SW480 (cell line): ENCODE measurements at places on chromosomes 11 and 22.

- no peak for DNase-seq
Observed at GRCh38 chr11:18791207-18791968, at the start of gene PTPN5. Gene PTPN5, minus strand, starts transcription at chr11:18791798. Its CDS starts 19,840 bp downstream, at chr11:18771958.

DNA sequence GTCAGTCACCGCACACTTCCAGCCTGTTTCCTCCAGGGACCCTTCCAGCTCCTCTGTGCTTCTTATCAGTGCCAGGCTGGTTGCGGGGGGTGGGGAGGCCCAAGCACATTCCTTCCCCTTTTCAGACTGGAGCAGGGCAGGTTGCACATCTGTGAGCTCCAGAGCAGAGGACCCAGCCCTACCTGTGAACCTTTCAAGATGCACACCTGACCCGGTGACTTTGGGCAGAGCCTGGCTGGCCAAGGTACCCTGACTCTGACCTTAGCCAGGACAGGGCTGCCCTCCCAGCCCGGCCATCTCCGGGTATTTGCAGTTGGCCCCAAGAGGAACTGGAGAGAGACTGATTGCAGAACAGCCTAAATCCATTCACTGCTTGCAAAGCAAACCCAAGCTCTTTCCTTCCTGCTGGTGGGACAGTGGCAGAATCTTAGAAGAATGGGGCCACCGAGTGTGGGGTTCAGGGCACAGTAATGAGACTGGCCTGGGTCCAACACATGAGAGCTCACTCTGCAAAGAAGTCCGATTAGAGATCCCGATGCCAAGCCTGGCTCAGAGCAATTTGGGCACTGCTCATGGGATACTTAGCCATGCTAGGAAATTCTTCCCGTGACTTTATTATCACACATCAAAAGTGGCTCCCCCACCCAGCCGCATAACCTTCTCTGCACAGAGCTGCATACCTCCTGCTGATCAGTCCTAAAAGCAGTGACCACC lies 64.7 kb upstream of the CCND1 start:
- DNase-seq: peak; percentile 20

GRCh38 chr11:19524171-19524671 lies 188.4 kb upstream of the NAV2 start:
- no peak for DNase-seq

DNA sequence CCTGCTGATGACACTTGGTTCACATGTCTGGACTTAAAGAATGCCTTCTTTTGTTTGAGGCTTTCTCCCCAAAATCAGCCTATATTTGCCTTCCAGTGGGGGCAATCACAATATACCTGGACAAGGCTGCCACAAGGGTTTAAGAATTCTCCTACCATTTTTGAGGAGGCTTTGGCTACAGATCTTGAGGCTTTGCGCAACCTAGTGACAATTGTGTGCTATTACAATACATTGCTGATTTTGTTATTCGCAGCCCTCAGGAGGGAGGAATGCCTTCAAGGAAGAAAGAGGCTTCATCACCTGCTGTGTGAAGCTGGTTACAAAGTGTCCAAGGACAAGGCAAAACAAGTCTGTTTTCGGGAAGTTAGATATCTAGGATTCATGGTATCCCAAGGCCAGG lies 50.8 kb upstream of the OR4C15 start:
- no peak for DNase-seq

DNA sequence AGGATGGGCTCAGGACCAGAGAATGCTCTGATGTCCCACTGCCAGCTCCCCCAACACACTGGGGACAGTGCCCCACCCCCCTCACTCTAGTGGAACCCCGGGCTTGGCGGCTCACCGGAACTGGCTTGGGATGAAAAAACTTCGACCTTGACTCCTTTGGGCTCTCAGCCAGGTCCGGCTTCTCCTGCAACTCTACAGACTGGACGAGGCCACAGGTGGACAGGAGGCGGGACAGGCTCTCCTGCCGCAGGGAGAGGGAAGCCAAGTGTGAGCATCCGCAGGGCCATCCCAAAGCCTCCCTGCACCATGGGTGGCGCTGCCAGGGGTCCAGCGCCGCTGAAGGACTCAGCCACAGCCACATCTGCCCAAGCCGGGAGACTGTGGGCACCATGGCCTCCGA lies 3.7 kb downstream of the RRP7A start:
- DNase-seq: no peak

GRCh38 chr11:21485006-21485405 lies 707.9 kb upstream of the ANO5 start:
- DNase-seq: no peak

DNA sequence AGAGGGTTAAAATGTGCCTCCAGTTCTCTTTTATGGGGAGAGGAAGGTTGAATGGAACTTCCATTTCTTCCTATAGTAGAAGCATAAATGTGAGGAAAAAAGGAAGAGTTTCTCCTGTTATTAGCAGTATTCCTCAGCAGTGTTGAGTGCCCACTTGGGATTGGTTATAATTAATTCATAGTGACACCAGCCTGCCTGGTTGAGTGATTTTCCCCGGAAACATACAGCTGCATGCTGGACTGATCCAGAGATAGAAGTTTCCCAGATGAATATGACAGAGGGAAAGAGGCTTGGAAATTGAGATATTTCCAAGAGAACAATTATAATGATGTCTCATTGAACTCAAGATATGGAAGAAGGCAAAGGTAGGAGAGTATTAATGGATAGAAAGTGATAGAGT lies 28.3 kb downstream of the RAB39A start:
- no peak for DNase-seq

GRCh38 chr11:5364214-5364613 lies 12.9 kb downstream of the OR51B6 start:
- peak; percentile 58 for DNase-seq

DNA sequence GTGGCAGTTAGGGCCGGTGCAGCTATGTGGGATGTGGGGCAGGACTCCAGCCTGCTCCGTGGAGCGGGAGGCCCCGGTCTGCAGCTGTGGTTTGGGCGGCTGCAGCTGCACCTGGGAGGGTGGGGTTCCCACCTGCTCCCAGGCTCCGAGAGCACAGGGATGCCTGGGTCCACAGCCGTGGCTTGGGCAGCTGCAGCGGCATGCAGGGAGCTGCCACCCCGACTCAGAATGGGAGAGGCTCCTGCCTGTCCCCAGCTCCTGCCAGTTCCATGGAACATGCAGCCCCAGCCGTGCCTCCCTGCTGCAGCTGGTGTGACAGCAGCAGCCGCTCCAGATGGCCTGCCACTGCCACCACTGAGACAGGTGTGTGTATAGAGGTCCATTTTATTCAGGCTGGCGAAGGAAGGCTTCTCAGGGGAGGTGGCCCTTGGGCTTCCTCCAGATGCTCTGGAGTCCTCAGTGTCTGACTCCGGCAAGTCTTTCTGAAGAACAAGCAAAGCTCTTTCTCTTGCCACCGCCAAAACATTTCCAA lies 21.8 kb upstream of the UPK3A start:
- no peak for DNase-seq

DNA sequence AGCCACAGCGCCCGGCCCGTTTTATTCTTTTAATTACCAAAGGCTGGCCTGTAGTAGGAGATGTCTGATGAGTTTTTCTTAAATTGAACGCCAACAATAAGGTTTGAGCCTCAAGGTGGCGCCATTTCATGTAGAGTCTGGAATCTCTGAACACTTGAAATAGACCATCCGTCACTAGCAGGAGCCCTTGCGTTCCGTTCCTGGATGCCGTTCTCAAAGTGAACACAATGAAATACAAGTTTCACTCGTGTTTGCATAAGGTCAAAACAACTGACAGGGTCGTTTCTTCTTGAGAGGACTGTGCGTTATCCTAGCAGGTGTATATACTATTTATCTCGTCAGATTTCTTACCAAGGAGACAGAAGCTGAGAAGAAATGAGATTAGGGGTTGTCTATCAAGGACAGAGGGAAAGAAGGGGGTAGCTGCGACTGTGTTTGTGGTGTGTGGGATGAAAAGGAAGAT lies 18.7 kb upstream of the SCGB1D1 start:
- DNase-seq: peak; percentile 87

DNA sequence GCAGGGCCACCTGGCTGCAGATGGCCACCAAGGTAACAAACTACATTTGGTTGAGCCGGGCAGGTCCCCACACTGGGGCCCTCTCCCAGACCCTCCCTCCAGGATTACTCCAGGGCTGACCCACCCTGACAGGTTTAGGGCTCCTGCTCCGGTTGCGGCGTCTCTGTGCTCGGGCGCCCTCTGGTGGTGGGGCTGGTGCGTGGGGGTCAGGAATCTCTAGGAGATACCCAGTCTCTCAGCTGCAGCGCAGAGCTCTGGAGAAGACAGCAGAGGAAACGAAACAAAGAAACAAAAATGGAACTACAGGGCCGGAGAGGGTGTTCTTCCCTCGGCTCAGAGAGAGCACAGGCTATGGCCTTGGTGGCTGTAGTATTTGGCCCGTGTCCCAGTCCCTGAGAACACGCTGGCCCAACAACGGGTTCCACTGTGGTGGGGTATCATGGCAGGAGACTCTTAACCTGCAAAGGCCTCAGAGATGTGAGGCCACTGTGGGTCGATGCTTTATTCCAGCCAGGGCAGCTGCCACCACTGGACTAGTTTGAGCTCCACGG lies 2.4 kb downstream of the C11orf96 start:
- DNase-seq: peak; percentile 55

DNA sequence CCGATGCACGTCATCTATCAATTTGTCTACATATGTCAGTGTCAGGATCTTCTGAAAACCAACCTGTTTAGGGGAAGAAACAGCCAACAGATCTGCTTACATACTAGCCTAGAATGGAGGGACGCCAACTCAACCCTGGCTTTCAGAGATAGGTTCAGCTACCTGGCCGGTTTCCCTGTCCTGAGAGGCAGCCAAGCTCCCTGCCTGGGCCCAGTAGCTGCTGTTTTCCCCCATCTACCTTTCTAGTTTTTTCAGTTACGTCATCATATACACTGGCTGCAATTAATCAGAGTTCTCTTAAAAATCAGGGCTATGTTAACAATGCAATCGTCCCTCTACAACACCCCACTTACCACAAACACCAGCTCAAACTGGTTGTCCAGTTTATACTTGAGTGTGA lies 1.0 kb downstream of the SRPRA start:
- no peak for DNase-seq

GRCh38 chr11:19889531-19889930 lies 176.9 kb downstream of the NAV2 start:
- no peak for DNase-seq

DNA sequence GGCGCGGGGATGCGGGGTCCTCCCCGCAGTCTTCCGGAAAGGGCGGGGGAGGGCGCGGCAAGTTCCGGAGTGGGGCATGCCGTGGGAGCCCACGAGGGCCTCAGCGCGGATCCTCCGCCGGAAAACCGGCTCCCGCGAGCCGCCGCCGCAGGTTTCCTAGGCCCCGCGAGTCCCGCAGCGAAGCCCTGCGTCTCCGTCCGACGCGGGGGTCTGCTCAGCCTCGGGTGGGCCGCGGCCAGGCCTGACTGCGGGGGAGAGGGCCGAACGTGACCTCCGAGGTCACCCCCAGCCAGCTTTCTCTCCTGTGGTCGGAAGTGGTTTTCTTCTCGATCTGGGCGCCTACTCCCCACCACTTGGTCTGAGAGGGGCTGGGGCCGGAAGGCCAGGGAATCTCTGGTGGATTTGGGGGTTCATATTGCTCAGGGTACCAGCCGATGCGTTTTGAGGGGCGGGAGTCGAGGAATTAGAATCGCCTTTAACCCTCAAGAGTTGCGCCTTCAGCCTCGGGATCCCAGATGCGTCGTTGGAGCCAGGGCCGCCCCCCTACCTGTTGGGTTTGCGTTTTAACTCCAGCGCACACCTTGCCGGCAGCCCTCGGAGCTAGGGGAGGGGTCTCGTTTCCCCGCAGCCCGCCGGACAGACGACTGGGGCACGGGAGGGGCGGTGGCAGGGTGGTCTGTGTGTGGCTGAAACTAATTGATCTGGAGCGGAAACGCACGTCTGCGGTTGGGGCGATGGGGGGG lies 3.6 kb upstream of the CCND1 start:
- peak; percentile 57 for DNase-seq

DNA sequence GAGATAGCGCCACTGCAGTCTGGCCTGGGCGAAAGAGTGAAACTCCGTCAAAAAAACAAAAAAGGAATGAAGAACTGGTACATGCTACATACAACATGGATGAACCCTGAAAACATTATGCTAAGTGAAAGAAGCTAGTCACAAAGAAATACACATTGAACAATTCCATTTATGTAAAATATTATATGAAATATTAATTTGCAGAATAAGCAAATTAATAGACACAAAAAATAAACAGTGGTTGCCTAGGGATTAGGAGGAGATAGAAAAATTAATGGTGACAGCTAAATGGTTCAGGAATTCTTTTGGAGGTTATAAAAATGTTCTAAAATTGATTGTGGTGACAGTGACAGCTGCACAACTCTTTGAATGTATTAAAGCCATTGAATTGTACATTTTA lies 14.7 kb downstream of the PRDM10 start:
- DNase-seq: no peak

GRCh38 chr11:119377112-119377901 lies 4.2 kb downstream of the USP2 start:
- no peak for DNase-seq

- peak; percentile 22 for DNase-seq
Observed at GRCh38 chr11:43574949-43575912, 105.3 kb upstream of the HSD17B12 start.

DNA sequence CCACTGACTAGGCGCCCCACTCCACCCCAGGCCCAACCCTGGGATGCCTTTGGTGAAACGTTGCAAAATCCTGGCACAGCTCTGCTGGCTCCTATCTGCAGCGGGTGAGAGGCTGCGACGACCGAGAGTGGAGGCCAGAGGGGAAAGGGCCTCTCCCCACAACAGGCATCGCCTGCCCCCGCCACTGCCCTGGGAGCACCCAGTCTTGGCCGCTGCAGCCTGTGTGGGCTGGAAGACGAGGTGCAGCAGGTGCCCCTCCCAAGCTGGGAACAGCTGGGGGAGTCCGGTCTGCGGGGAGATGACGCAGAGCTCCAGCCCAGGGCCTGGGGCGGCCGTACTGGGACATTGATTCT lies 4.2 kb upstream of the PIM3 start:
- DNase-seq: no peak

DNA sequence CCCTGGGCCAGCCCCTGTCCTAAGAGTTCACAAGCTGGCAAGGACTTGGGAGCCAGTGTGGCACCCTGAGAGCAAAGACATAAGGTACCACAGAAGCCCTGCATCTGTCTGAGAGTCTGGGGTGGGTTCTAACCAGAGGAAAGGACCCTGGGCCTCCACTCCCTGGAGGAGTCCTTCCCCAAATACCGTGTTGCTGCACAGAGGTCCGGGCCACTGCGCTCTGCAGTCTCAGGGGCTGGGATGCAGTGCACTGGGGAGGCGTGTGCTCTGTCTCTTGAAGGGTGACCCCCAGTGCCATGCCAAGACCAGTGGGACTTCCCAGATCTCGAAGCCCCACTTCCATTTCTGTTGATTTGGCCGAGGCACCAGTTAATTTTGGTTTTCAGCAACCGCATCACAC lies 4.3 kb upstream of the SH3BP1 start:
- DNase-seq: no peak

DNA sequence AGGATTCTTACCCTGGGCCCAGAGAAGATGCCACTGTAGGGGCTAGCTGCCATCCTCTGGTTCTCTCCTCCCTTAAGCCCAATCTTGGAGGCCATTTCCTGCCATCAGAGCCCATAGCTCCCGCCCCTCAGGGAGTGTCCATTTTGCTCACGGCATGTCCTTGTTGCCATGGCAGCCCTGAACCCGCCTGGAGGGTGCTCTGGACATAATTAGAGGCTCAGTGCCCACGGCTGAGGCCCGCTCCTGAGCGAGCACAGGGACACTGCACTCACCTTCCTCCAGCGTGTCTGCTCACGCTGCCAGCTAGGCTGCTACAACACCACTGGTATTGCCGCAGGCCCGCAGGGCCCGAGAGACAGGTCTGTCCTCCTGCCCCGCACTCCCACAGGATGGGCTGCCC lies 11.1 kb upstream of the SUSD2 start:
- DNase-seq: no peak

GRCh38 chr11:27331981-27332380 lies 31.0 kb downstream of the CCDC34 start:
- peak; percentile 11 for DNase-seq
